SIG-M5 (cell line): ENCODE measurements at places on chromosomes 1 and 21.

DNA sequence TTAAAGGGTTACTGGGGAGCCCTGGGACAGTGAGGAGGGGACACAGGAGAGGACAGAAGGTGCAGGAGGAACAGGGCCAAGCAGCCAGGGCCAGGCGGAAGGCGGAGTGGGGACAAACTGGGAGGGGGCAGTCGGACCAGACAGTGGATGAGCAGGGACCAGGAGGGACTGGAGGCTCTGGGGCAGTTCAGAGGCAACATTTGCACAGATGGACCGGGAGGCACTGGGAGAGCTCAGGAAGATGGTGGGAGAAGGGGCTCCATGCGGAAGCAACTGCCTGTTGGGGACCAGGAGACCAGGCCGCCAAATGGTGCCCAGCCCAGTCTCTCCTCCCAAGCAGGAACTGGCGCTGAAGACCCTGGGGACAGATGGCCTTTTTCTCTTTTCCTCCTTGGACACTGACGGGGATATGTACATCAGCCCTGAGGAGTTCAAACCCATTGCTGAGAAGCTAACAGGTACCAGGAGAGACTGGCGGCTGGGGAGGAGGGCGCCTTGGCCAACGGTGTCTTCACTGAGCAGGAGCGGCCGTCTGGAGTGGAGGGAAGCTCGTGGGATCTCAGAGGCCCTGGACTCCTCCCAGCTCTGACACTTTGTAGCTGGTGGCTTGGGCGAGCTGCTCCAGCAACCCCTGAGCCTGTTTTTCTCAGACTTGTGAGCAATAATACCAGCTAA, 847 bp downstream of the SELENON start:
- no peak for DNase-seq

DNA sequence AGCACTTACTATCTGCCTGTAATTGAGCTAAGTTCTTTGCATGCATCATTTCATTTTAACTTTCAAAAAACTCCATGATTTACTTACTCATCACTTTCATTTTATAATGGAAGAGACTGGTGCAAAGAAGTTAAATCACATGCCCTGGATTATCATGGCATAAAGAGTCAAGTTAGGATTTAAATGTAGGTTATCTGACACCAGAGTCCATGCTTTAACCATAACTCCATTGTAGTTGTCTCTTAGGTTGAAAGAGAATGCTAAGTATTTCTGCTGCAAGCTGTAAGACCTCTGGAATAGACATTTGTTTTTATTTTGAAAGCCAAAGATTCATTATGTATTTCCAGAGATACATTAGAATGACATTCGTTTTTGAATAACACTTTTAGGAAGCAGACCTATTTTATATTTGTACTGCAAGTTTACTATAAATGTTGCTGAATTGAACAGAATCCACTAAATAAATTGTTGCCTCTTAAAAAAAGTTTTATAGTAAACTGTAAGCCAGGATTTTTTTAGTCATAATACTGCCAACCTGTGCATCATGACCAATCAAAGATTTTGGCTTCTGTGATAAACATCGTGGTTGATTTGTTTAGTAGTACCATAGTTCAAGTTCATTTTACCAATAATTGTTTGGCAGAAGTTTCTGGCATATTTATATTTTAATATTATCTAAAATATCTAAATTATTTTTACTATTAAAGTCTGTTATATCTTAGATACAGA, 26.1 kb downstream of the CFH start:
- DNase-seq: no peak

DNA sequence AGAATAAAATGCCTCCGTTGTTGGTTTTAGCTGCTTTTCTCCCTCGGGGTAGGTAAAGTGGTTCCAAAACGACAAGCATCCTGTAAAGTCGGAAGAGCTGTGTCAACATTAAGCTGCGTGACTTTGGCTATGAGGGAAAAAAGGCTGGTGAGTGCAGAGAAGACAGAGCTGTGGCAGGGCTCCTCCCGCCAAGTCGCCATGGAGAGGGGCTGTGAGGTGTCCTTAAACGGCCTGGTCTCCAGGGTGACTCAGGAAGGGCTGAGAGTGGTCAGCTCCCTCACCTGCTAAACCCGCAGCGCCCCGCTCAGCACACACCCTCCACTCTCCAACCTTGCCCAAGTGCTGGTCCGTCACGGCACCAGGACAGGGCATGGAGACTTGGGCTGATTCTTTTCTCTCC, 91.6 kb upstream of the SAMD11 start:
- DNase-seq: no peak

- no peak for DNase-seq
Observed at GRCh38 chr1:39085174-39085573, 59.0 kb downstream of the NDUFS5 start.

DNA sequence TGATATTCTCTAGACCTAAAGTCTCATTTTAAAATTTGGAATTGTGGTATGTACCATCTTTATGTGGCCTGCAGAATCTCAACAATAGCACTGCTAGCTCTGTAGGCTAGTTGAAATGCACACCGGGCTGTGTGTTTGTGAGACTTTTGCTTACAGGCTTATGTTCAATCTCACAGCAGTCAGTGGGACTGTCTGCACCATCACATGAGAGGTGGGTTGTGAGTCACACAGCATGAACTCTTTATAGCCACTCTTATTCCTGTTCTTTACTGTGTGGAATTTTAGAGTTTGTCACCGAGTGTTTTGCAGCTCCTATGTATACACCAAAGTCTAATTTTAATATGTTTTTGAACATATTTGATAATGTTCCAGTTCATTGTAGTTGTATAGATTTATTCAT, 74.6 kb downstream of the RASAL2 start:
- DNase-seq: no peak

DNA sequence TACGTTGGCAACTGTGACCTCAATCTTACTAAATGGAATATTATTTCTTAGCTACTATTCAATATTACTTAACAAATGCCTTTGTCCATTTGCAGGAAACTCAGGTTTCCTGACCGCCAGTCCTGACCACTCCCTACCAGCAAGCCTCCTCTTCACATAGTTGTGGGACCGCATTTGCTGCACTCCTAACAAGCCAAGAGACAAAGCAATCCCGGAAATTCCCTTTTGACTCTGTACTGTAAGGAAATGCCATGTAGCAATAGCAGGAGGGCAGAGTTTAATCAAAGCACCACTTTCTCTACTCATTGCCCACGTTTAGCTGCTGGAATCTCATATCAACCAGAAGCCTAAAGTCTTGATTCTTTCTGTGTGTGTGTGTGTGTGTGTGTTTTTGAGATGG, 28.1 kb upstream of the ACBD6 start:
- no peak for DNase-seq

DNA sequence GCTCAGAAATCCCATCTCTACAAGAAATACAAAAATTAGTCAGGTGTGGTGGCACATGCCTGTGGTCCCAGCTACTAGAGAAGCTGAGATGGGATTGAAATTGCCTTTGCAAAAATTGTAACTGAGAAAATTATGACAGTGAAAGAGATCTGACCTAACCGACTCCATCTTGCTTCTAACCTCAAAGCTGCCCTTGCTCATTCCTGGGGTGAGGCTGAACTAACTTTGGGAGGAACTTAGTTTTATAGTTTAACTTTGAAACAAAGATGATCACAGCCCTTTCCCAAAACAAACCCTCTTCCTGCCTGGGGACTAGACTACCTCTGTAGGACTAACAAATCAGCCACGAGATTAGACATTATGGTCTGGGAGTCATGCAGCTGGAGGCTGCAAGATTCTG, 33.8 kb upstream of the ERO1B start:
- no peak for DNase-seq

- DNase-seq: no peak
Observed at GRCh38 chr1:19559641-19560040, 74.3 kb upstream of the CAPZB start.

GRCh38 chr1:242569867-242570266, 45.4 kb upstream of the PLD5 start:
- DNase-seq: no peak

- DNase-seq: no peak
Observed at GRCh38 chr21:35460441-35460840, 411.3 kb upstream of the RUNX1 start.

- no peak for DNase-seq
Observed at GRCh38 chr1:239008568-239008967, 377.8 kb upstream of the CHRM3 start.

- DNase-seq: no peak
Observed at GRCh38 chr1:177703888-177704446, 265.9 kb downstream of the SEC16B start.

- no peak for DNase-seq
Observed at GRCh38 chr1:245888809-245889208, 618.3 kb downstream of the SMYD3 start.

DNA sequence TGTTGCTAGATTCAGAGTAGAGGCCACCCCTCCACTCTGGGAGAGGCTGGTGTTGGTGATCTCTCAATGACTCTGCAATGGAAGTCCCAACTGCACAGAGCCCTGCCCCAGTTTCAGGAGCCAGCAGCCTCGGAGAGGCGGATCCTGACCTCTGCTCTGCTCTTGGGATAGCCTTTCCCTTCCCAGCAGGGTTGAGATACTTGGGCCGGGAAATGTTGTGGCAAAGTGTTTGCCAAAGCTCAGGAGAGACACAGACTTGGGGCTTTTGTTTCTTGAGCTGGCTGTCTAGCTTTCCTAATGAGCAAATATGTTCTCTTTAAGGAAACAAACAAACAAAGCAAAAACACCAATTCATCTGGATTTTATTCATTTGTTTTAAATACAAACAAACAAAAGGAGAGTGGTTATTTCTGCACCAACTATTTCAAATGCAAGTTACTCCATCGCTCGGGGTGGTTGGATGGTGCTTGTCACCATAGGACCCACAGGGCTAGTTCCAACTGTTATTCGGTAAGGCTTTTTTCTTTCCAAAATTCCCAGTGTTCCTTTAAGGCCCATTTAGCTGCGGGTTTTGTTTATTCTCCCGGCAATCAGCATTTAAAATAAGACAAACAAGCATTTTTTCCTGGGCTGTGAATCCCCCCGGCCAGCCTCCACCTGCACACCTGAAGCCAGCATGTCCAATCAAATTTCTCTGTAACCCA, 193.9 kb upstream of the LMO4 start:
- DNase-seq: no peak

- DNase-seq: no peak
Observed at GRCh38 chr1:184970691-184971161, 3.6 kb downstream of the NIBAN1 start.

DNA sequence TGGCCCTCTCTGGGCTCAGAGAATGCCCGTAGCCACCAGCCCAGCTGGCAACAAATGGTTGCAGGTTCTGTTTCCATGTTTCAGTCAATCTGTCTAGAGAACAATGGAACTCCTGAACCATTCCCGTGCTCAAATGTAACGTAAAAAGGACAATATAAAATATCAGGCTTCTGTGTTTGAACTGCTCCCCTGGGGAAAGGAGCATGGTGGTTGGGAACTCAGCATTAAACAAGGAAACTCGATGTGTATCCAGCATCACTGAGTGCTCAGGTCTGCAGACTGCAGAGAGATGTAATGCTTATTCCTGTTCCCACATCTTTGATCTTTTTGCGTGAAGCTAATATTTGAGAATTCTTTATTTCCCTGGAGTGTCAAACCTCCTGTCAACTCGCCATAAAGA, 326.5 kb downstream of the KIF26B start:
- DNase-seq: no peak

DNA sequence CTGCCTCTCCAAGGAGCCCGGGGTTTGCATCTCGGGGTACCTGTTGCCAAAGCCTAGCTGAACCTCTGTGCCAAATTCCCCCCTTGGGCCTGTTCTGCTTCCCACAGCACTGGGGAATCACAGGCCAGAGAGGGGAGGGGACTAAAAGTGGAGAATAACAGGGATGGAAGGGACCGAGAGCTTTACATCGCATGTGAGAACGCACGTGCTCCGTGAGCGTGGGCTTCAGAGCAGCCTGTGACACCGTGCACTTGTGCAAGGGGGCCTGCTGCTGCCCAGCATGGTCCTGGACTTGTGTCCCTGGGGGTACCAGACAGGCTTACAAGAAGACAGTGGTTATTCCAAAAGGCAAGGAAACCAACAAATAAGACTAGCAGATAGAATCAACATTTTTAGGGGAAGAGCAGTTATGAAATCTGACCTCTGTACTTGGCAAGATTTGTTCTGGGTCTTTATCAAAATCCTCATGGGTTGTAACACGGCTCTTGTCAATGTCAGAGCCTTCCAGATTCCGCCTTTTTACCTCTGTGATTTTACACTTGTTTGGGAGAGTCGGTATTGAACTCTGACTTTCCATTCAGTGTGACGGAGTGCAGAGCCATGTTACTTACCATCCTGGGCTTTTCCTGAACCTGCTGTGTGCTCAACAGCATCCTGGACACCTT, 36.2 kb upstream of the TNFRSF1B start:
- no peak for DNase-seq

DNA sequence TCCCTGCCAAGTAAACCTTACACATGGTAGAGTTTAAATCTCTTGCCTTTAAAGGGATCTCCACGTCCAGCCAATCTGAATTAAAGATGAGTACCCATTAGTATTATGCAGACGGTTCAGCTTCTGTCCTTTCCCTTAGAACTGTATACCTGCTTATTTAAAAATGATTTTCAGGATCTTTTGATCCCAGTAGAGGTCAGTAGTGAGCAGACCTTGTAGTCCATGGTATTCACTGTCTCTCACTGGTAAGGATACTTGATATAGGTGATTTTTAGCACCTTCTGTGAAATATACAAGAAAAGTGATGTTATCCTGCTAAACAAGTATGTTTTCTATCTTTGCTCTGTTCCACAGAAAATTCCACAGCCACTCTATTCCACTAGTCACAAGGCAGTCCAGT, 1211.6 kb upstream of the ADGRL4 start:
- DNase-seq: no peak

GRCh38 chr1:201850053-201850397, 21.1 kb downstream of the IPO9 start:
- DNase-seq: no peak

GRCh38 chr21:45516071-45516670, 26.1 kb downstream of the SLC19A1 start:
- no peak for DNase-seq

GRCh38 chr1:232112076-232112475, 485.5 kb downstream of the DISC1 start:
- no peak for DNase-seq

DNA sequence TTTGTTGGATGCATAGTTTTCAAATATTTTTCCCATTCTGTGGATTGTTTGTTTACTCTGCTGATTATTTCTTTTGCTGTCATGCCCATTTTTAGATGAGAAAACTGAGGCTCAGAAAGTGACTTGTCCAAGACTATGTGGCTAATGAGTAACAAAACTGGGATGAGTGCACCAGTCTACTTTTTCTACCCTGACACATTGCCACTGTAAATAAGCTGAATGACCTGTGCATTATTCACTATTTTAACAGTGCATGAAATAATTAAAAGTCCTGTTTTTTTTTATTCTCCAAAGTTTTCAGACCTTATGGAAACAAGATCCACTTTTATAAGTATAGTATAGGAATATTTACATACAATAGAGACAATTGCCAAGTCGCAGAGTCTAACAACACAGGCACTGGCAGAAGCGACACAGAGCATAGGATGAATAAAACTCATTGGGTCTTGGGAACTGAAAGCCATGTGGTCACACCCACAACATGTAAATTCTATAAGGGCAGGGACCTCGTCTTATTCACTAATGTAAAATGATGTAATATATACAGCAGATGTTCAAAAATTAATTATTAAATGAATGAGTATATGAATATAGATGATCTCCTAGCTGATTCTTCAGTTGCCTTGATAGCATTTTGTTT, 45.2 kb downstream of the HLX start:
- DNase-seq: no peak
